T-helper 1 cell (primary cell): ENCODE measurements at places on chromosomes 12 and 14.

DNA sequence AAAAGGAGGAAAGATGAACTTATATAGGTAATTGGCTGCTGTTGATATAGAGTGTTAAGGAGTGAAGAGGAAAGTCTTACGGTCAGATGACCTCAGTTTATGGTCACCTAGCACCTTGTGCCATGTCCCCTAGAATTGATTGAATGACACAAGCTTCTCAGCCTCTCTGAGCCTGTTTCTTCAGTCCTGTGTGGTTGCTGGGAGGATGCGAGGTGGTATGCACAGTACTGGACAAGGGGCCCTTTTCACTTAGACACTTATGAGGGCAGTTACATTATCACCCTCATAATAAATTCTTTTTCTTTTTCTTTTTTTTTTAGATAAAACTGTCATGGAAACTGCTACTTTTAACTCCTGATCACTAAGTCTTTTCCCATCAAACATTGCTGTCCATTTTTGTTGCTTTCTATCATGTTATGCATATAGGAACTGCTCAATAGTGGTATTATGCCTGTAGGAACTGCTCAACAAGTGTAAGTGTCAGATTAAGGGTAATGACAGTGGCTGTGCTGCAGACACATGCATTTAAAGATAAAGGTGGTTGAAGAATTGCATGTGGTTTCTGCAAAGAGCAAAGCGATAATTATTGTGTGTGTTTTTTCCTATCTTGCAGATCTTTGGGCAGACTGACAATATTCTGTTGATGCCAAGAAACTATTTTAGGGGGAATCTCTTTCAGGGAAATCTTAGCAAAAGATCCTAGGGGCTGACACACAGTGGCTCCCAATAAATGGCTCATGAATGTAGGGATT is 11.6 kb downstream of the ANO6 start:
- no peak for DNase-seq

DNA sequence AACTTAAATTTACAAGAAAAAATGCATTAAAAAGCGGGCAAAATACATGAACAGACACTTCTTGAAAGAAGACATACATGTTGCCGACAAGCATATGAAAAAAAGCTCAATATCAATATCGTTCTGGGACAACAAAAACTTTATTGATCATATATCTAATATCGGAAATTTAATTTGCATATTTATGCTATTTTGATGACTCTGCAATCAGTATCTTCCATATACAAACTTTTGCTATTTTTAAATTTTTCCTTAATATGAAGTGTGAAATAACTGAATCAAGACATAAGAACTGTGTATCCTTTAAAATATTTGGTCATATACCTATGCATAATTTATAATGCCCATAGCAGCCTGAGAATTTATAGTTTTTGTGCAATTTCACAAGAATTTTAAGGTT is 224.6 kb downstream of the ALX1 start:
- DNase-seq: no peak

DNA sequence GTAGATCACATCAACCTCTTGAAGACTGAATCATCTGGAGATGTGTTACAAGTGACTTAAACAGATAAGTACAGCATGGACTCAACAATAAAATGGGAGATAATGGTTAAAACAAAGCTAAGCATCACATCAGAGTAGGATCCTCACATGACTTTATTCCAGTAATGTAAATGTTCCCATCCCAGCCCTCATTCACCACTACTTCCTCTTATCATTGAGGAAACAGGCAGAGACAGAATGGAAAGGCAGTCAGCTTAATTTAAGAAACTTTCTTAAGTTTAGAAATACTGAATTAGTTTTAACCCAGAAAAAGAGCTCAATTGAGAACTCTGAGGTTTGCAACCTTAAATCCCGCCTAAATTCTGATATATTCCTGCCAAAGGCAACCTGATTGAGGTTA is 1.2 kb upstream of the ALG10 start:
- DNase-seq: no peak

DNA sequence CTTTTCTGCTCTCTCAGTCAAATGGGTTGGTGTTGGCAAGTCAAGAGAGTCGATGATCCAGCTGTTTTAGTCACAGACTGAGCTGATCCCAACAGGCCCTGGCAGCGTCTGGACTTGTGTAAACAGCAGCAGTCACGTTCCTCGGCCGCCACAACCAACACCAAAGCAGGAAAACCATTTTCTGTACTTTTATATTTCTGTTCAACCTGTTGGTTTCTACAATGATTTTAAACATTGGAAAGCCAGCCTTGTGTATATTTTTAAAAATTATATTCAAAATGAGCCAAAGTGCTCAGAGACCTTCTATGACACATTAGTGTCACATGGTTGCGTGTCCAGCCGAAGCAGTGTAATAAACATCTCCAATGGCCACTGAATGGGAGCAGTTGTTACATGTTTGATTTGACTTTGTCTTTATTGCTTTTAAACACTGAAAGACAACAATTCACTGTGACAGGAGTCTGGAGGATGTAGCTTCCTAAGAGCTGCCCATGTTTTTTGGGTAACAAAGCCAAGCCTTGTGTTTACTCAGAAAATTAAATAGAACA is 5.9 kb upstream of the SIVA1 start:
- DNase-seq: no peak

DNA sequence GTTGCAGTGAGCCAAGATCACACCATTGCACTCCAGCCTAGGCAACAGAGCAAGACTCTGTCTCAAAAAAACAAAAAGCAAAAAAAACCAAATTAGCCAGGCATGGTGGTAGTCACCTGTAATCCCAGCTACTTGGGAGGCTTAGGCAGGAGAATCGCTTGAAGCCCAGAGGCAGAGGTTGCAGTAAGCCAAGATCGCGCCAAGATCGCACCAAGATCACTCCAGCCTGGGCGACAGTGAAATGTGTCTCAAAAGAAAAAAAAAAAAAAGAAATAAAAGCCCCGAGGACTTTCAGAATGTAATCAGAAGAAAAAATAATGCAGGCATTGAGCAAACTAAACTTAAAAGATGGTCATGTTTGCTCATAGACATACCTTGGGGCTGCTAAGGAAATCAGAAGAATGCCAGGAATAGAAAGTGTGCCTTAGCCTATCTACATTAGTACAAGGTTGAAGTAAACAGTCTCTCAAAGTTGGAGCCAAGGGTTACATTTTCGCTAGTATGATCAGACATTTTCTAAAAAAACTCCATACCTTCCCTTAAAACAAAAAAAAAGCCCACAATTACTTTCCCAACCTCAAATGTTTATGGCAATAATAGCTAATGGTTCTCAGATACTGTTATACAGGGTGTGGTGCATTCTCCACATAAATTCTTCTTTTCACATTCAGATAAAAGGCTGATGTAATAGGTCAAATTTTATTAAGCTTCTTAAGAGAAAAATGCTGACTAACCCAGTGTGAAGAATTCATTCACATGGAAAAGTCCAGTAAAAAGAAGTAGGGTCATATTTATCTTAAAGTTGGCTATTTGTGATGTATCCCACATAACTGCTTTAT is 15.8 kb downstream of the DTD2 start:
- no peak for DNase-seq

DNA sequence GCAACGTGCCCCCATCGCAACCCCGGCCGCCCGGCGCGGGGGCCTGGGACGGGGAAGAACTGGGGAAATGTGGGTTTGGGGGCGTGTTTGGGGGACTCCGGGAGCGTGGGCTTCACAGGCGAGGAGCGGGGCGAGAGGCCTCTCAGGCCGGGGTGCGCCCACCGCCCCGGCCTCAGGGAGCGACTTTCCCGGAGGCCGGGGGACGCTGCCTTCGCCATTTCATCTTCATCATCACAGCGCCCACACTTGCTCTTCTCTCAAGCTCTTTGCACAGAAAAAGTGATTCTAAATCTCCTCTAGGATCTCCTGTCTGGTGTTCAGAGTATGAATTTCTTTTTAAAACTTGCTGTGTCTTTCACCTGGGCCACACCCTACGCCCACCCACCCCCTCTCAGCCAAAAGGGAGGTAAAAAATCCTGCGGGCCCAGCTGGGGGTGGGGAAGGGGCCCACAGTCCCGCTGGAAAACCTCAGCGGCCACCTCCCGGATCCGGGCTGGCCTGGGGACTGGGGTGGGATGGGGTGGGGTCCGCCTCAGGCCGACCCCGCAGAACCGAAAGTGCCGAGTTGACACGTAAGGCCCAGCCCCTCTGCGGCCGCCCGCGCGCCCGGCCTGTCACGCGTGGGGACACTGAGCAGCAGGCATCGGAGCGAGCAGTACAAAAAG is 7.4 kb downstream of the CDKN1B start:
- DNase-seq: no peak

DNA sequence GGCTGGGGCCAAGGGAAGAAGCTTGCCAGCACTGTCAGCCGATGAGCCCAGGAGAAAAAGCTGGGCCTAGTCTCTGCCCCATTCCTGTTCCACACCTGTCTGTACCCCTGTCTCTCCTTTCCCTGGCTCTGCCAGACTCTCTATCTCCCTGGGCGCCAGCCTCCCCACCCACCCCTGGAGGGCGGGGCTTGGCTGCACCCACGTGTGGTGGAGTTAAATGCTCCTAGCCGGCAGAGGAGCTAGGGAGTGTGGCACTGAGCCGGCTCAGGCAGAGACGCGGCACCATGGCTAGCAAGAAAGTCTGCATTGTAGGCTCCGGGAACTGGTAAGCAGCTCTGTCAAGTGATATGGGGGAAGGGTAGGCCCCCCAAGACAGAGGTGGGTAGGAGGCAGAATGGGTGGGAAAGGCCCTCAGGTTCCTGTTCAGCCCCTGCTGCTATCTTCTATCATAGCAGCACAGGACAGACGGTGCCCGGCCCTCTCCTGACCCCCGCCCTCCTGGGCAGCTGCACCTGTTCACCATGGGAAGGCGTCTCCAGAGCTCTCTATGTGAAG is at the start of gene GPD1:
Gene GPD1 (plus strand): TSS at position 242 of the 555 bp plus-strand sequence. CDS start 43 bp downstream, at position 285.
- DNase-seq: no peak

DNA sequence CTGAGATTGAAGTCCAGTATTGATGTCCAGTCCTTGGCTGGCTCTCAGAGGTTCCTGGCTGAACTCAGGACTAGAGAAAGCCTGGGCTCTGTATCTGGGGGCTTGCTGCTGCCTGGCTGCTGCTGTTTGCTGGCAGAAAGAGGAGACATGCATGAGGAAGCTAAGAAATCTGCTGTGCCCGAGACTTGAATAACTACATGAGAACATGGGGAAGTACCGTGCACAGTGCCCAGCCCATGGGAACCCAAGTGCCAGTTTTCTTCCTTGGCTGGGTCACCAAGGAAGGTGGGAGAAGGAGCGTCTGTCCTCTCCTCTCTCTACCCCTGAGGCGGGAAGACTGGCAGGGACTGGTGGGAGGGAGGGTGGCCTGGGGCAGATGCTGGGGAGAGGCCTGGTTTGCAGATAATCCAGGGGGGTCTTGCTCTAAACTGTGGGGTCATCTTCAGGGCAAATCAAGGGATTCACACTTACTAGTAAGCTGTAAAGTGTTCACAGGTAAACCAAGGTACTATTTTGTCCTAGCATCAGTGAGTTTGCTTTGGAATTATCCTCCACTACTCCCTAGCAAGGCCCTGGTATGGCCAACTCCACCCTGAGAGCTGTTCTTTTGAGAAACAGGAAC is 13.8 kb upstream of the ZFP36L1 start:
- no peak for DNase-seq

GRCh38 chr12:42575717-42576116 is 13.8 kb downstream of the PRICKLE1 start:
- DNase-seq: no peak

DNA sequence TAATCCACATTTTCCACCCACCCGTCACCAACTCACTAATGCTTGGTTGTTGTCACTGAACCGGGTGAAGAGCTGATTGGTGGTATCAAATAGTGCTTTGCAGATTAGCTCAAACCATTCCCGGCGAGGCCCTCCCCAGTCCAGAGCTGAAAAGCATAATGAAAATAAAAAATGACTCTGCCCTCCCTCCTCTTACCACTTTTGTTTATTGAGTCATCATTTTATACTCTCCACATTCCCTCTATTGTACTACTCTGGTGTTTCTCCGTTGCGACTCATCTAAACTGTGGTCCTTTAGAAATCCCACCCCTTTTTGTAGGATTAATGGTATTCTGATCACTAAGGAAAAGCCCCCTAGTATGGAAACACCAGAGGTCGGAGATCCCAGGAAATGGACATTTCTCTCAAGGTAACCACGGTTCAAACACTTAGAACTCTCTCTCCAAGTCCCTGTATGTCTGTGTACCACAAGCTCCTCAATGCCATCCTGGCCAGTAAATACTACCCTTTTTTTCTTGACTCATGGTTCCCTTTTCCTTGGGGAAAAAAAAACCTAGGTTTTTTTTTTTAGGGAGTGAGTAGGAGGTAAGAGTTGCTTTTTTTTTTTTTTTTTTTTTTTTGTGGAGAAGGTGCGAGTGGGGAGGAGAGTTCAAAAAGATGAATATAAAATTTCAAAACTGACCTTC is 42.0 kb downstream of the AREL1 start:
- no peak for DNase-seq

DNA sequence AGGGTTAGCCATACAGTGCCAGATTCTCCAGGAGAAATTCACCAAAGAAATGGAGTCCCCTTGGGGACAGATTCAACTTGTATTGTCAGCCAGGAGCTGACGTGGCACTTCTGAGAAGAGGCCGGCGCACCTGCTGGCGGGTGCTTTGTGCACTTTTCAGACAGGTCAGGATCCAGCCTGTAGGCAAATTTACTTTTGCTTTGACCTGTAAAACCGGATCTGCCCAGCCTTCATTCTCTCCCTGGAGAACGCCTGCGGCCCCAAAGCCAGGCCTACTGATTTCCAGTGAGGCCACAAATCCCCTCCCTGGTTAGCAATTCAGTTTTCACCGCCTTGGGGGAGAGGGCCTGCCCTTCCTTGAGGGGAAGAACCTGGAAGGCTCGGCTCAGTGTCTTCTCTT is 17.4 kb downstream of the P2RX4 start:
- DNase-seq: no peak

DNA sequence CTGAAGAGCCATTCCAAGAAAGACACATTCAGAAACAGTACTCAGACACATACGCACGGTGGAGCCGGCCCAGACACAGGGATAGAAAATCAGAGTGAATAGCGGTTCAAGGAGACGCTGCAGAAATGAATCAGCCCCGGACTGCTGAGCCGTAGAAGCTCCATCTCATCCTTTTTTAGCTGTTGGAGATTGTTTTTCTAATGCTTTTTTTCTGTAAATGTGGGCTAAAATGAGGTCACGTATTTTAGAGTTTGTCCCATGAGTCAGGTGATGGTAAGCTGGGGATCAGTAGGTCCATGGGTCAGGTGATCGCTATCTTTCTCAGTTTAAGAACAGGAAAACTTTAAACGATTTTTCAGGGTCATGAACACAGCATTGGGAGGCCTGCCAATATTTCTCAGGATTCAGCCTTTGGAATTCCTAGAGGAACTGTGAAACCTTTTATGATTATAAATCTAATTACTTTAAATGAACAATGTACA is 202.4 kb downstream of the ITPR2 start:
- DNase-seq: no peak

- no peak for DNase-seq
These were observed 34.6 kb downstream of the LMNTD1 start for GRCh38 chr12:25518512-25518911.
